B cell (primary cell): ENCODE measurements at places on chromosomes 4 and X.

GRCh38 chrX:39779952-39780783 lies 317.6 kb downstream of the BCOR start:
- DNase-seq: no peak

- no peak for DNase-seq
Observed at GRCh38 chrX:45479196-45479834, 278.6 kb upstream of the DIPK2B start.

GRCh38 chr4:140098455-140099160 lies 55.4 kb downstream of the MAML3 start:
- no peak for DNase-seq

DNA sequence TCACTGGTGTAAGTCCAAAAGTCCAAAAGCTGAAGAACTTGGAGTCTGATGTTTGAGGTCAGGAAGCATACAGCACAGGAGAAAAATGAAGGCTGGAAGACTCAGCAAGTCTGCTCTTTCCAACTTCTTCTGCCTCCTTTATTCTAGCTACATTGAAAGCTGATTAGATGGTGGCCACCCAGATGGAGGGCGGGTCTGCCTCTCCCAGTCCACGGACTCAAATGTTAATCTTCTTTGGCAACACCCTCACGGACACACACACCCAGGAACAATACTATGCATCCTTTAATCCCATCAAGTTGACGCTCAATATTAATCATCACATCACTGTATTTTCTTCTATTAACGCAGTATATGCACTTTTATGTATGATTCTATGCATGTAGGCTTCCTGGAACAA lies 931.6 kb upstream of the GRIA3 start:
- DNase-seq: no peak

GRCh38 chrX:54359408-54359807 lies 1.6 kb upstream of the WNK3 start:
- no peak for DNase-seq

DNA sequence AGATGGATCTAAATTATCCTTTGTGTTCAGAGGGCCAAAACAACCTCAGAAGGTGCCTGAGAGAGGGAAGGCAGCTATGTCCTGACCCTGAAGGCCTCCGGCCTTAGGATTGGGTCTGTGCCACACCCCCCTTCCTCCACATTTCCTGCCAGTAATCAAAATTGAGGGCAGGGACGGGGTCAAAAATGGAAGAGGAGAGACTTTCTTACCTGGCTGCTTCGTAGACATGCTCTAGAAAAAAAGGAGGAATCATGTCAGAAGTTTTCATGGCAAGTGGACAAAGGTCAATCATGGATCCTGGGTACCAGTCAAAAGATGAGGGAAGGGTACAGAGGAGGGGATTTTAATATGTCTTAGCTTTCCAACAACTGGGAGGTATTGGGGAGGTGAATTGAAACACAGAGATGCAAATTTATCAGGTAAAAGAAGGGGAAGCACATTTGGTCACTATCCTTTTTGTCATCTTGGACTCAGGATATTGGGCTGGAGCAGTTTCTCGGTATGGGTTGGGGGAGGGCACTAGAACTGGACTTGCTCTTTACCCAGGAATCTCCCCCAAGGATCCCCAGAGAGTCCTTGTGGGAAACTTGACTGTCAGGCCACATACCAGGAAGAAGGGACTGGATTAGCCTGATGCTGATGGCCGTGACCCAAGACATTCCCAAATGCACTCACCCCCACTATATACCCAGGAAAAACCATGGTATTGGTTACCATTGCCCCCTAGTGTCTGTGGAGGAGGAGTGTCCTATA lies 17.1 kb downstream of the VSIG4 start:
- no peak for DNase-seq
